ENCODE measurements at places on chromosomes 16 and 17. TPM values are rescaled to one million over a fixed set of nuclear protein-coding genes. Genes with fewer than 3 reads are reported as not detected.

The NPIPB8 gene
- polyA plus RNA-seq, result 13.5 TPM

The CCL3 gene
- polyA plus RNA-seq, result 6.2 TPM

The MYH11 gene
- polyA plus RNA-seq, result 276 TPM

The CDH16 gene
- polyA plus RNA-seq, result 2.7 TPM

The HOXB7 gene
- 4.4 TPM for polyA plus RNA-seq

The SLC52A1 gene
- 0.50 TPM for polyA plus RNA-seq

The STXBP4 gene
- 4.7 TPM for polyA plus RNA-seq

The FAM20A gene
- polyA plus RNA-seq, result 70.5 TPM

The RCVRN gene
- polyA plus RNA-seq, result 0.32 TPM

DNA sequence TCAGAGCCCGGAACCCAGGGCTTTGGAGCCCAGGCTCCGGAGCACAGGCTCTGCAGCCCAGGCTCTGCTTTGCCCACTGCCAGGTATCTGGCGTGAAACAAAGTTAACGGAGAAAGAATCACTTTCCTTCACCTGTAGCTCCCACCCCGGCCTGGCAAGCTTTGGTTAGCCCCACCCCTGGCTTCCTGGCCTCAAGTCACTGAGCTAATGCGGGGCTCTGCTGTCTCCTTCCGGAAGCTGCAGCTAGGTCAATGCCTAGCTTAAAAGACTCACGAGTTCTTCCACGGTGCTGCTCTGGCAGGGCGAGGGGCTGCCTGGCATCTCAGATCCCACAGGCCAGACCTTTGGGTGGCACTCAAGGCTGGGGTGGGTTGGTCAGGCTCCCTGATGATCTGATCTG, 21.1 kb upstream of the SPPL2C start:
- no peaks in the 10 kb centered on the region for H3K36me3 ChIP-seq
- no peaks in the 10 kb centered on the region for H3K4me1 ChIP-seq
- no peak overlapping the region for H3K4me3 ChIP-seq
- H3K27ac ChIP-seq, result no peak overlapping the region
- no peaks in the 10 kb centered on the region for H3K27me3 ChIP-seq

DNA sequence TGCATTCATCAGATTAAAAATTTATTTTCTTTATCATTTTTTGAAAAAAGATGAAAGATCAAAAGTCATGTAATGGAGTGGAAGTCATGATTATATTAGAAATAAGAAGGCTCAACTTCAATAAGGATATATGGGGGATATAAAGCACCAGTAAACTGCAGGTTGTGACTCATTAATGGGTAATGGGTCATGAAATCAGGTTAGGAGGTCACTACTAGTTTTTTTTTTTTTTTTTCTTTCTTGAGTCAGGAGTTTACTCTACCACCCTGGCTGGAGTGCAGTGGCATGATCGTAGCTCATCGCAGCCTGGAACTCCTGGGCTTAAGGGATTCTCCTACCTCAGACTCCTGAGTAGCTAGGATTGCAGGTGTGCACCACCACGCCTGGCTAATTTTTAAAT, 14.3 kb downstream of the EFCAB13 start:
- no peak overlapping the region for H3K4me3 ChIP-seq
- DNase-seq, result no peak
- H3K27ac ChIP-seq, result no peak overlapping the region
- no peaks in the 10 kb centered on the region for H3K27me3 ChIP-seq
- no peaks in the 10 kb centered on the region for H3K4me1 ChIP-seq

- H3K4me1 ChIP-seq, result peaks cover 7% of the 10 kb centered on the region
- H3K27me3 ChIP-seq, result no peaks in the 10 kb centered on the region
- no peak overlapping the region for H3K4me3 ChIP-seq
- no peak for DNase-seq
- H3K36me3 ChIP-seq, result no peaks in the 10 kb centered on the region
Measured at GRCh38 chr17:59827721-59828477, 64.8 kb downstream of the TUBD1 start.

GRCh38 chr16:17780181-17780580, 309.4 kb upstream of the XYLT1 start:
- H3K4me1 ChIP-seq, result no peaks in the 10 kb centered on the region
- no peak overlapping the region for H3K27ac ChIP-seq
- DNase-seq, result no peak
- no peaks in the 10 kb centered on the region for H3K27me3 ChIP-seq
- H3K4me3 ChIP-seq, result no peak overlapping the region

DNA sequence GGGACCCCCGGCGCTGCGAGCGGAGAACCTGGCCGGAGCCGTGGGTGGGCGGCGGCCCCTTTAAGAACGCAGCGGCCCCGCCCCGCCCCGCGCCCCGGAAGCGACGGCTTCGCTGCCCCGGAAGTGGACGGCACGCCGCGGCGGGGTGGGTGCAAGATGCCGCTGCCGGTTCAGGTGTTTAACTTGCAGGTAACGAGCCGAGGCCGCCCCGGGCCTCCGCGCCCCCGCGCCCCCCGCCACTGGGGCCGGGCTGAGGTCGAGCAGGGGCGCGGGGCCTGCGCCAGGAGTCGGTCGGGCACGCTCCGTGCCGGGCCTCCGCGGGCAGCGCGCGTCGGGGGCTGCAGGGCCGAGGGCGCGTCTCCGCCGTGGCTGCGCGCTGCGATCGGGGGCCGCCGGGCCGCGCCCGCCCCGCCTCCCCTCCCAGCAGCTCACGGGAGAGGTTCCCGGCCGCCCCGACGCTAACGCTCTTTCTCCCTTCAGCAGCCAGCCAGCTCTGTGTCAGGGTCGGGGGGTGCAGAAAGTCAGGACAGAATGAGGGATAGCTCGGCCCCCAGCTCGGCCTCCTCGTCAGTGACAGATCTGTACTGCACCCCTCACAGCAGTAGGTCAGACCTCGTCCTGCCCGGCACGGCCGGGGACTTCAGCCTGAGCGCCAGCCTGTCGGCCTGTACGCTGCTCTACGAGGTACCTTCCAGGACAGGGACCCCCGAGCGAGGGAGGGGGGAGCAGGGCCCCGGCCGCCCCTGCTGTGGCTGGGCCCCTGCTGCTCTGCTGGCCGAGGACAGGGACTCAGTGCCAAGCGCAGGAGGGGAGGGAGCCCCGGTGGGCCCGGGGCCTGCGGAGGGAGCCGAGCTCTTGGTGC, at the start of the genes GPS1 and RFNG:
TSS of gene GPS1 (plus strand) at position 123 of the 862 bp plus-strand sequence. CDS start at position 157, 34 bp downstream.
TSS of gene RFNG (minus strand) at position 36 of the 862 bp plus-strand sequence. CDS start 45 bp downstream, outside the sequence.
- peak; percentile 88 for DNase-seq
- peak within 1 kb of the TSS; percentile 42 for H3K27ac ChIP-seq
- H3K4me3 ChIP-seq, result peak within 1 kb of the TSS; percentile 78
- H3K4me1 ChIP-seq, result peaks cover 11% of the 10 kb centered on the region
- H3K27me3 ChIP-seq, result no peaks in the 10 kb centered on the region

Measured in testis (tissue), 5 donors.